Stimulated activated naive CD4-positive, alpha-beta T cell (primary cell): ENCODE measurements at places on chromosomes 7 and 10.

GRCh38 chr10:84291384-84291783 is 37.0 kb upstream of the CCSER2 start:
- DNase-seq, result no peak

DNA sequence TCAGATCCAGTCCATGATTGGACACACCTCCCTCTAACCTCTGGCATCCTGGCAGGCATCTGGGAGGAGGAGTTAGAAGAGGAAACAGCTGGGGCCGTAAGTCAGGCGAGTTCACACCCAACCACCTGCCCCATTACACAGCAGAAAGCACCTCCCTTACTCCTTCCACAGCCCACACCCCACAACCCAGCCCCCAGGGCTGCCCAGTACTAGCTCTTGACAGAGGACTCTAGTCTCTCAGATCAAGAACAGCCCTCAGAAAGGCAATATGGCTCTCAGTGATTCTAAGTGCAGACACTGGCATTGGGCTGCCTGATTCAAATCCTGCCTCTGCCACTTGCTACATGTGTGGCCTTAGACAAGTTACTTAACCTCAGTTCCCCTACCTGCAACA is 34.1 kb downstream of the KCNMA1 start:
- no peak for DNase-seq

DNA sequence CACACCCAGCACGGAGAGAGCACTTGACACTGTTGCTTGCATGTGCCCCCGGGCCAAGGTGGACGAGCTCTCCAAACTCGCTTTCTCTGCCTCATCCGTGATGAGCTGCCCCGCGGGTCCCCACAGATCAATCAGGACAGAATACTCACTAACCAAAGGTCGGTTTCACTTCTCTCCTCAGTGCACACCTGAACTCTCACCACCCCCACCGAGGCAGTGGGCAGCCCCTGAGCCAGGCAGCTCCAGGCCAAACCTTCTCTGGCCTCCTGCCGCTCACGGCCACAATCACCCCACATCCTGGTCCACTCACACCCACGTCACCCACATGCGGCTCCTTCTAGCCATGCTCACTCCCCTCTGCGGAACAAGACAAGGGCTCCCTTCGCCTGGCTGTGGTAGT is 443.9 kb downstream of the DNAJB6 start:
- no peak for DNase-seq

- DNase-seq, result no peak
These were observed 24.9 kb upstream of the PITRM1 start for GRCh38 chr10:3197348-3198003.

DNA sequence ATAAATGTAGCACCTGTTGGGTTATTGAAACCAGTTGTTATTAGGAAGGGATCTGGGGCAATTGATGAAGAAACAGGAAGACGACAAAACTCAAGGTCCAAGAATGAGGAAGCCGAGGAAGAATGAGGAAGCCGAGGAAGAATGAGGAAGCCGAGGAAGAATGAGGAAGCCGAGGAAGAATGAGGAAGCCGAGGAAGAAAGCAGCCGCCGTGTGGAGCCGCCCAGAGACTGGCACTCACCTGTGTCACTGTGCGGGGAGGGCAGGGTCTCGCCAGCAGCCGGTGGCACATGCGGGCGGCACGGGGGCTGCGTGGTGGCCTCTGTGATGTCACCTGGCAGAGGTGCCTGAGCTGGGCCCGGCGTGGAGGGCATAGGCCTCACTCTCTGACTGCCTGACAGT is 71.1 kb upstream of the CFAP46 start:
- no peak for DNase-seq

GRCh38 chr10:14736600-14737081 is 38.1 kb downstream of the FAM107B start:
- no peak for DNase-seq

GRCh38 chr10:19904202-19904661 is 88.0 kb downstream of the PLXDC2 start:
- DNase-seq, result no peak

- DNase-seq, result no peak
These were observed 42.9 kb downstream of the HK1 start for GRCh38 chr10:69321039-69321715.

DNA sequence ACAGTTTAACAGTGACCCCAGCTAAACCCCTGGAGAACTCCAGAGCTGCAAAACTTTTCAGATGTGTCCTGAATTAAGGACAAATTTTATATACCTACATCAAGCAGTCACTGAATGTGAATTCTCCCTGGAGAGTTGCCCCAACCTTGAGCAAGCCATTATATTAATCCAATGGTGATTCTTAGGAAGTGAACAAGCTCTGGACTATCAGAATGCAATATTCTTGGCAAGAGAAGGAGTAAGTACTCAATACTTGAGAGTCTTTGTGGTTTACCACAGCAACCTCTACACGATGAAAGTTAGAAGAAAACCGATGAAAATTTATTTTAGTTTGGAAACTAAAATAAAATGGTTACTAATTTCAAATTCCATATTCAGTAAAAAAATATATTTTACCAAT is 19.3 kb upstream of the ZNF365 start:
- no peak for DNase-seq

DNA sequence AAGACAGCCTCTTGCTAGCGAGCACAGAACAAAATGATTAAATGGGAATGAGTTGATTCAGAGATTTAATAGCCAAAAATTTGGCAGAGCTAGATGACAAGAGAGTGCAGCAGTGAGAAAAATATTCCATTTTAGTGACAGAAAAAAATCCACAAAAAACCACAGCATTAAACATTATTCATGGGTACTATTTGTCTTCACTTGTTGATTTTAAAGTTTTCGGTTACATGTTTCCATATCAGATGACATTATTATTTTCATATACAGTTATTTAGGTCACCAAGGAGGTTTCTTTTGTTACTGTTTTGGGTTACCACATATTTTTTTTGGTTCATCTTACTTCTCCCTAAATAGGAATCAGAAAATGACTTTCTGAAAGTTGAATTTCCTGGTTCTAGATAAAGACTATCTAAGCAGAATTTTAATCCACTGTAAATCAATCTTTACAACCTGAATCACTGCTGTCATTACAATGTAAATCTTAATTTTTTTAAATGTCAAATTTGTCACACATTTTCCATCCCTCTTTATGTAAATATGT is 87.9 kb downstream of the SVIL start:
- DNase-seq, result no peak

DNA sequence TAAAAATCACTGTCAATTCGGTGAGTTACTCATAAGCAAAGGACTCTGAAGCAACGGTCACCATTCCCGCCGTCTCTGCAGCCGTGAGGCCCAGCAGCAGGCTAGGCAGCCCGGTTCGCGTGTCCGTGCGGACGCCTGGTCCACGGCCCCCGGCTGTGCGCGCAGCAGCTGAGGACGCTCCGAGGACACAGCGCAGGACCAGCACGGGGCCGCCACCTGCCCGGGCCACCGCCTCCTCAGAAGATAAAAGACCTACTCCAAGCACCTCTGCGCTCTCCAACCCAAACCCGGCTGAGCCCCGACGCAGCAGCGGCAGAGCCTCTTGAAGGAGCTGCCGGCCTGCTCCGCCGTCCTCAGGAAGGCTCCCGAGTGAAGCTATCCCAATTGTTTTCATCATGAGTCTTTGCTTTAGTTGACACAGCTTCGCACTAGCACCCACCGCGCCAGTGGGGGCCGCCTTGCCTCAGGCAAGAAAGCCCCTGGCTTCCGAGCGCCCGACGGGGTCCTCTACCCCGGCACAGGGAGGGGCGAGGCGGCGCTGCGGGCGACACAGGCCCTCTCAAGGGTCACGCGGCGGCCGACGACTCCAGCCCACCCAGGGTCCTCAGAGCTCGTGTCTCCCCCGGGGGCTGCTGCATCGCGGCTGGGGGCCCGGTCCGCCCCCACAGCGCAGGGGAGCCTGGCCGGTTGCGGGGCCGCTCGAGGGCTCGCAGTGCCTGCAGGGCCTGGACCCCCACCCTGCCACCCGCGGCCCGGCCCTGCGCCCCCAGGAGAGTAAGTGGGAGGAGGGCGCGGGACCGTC is 16.9 kb upstream of the GPR146 start:
- no peak for DNase-seq

DNA sequence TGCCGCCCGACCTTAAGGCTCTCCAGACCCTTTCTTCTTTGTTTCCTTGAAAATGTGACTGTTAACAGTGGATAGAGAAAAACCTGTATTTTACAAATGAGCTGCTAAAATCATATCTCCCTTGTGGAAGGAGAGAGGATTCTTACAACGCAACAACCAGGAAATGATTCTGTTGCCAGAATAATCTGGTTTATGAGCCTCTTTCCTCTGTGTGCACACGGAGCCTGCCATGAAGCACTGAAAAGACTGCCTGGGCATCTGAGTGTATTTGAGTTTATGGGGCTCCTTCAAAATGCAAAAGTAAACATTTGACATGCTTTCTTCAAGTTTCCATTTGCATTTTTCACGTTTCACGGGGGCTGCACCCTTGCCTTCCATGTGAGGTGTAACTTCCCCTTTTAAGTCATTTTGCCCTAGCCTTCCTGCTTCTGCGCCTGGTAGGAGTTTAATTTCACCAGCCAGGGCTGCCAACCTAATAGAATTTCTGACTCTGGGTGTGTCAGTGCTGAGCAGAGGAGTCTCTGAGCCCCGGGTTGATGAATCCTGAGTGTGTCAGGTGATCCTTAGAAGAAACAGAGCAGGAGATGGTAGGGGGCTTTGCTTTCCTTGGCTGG is 101.2 kb downstream of the GRB10 start:
- no peak for DNase-seq

- no peak for DNase-seq
These were observed 29.7 kb downstream of the NUP42 start for GRCh38 chr7:23211589-23211988.

DNA sequence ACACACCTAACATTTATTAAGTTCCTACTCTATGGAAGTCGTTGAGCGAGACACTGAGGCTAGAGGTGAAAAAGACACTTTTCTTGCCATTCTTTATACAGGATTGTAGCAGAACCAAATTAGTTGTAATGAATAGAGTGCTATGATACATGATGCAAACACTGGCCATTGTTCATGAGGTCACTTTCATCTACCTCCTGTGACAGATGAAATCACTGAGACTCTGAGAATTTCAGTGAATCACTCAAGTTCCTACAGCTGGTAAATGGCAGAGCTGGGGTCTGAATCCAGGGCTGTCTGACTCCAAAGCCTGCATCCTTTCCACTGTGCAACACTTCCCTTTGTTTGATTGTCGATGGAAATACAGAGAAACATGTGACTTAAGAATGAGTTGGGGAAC is 657.6 kb downstream of the LRMDA start:
- DNase-seq, result no peak

DNA sequence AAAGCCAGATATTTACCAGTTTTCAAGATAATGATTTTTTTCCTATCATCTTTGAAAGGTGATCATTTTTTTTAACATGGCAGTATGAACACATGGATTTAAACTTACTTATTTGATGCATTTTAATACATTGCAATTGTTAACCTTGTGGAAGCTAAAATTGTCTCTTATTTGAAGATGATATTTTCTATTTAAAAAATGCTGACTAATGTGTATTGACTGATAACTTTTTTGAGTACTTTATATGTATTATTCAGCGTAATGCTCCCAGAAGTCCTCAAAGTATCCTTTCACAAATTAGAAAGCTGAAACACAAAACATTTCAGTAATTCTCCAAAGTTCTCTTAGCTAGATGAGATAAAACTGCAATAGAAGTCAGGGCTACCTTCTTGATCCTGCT is 677.3 kb downstream of the NRG3 start:
- DNase-seq, result no peak

- DNase-seq, result no peak
These were observed 103.1 kb upstream of the PCBD1 start for GRCh38 chr10:70991140-70992124.

GRCh38 chr7:100893910-100894721 is 1.6 kb downstream of the ACHE start:
- DNase-seq, result no peak

- DNase-seq, result no peak
These were observed 5.7 kb upstream of the HOXA13 start for GRCh38 chr7:27205325-27206280.

DNA sequence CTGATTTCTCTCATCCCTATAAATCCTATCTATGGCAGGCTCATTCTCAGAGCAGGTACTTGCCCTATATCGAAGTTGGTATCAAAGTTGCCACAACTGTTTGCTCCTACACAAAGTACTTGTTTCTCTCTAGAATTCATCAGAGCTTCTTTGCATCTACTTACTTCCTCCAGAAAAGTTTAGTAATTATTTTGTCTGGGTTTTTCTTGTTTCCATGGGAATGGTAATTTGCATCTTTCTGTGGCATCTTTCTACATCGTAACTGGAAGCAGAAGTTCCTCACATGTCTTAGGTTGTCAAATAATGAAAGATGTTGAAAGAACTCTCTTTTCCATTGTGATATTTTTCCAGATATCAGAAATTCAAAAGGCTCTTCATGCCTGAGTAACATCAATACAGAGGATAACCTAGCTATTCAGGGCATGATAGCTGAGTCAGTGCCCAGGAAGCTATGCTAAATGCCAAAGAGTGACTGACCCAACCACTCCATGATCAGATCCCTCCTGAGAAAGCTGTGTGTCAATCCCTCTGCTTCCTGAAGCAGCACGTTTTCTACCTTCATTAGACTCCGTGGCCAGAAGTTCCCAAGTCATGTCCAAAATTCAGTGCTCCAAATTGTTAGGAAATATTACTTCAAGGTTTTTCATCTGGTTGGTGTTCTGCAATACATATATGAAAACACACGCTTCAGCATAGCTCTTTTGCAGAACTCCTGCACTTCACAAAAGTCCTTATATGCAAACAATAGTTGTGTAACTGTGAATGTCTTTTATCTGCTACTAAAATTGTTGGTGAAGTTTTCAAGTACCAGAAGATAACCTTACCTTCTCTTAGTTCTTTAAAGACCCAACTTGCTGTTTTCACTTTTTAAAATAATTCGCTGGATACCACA is 216.5 kb downstream of the VTI1A start:
- no peak for DNase-seq
